ENCODE measurements at places on chromosomes 1 and 21.

DNA sequence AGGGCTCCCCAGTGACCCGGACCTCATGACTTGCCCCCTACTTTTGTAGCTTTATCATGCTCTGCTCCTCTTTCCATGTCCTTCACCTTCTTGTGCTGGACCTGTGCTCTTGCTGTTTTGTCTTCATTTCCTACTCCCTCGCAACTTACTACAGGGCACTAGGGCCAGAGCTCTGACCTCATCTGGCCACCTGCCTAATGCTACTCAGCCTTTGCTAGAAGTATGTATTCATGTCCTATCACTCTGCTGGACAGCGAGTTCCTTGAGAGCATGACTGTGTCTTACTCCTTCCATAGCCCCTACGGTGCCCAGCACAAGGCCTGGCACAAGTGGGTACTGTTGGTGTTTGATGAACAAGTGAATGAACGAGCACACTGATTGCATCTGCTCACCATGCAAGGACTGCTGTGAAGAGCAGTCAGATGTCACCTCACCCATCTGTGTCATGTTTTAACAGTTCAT lies 1.9 kb downstream of the MTFR1L start:
- DNase-seq, result no peak

DNA sequence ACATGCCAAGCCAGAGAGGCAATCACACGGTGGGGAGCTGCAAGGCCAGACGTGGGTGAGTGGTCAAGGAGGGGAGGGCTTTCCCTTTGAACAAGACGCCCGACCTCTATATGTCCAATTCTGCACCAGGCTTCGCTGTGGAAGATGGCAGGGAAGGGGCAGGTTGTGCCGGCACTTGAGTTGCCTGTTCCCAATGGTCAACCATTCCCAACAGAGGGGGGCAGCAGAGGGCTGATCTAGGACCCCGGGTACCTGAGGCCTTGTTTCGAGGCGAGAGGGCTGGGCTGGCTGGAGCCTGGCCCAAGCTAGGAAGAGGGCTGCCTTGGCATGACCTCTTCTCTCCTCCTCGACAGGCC lies 64.9 kb downstream of the TMEM53 start:
- peak; percentile 86 for DNase-seq

DNA sequence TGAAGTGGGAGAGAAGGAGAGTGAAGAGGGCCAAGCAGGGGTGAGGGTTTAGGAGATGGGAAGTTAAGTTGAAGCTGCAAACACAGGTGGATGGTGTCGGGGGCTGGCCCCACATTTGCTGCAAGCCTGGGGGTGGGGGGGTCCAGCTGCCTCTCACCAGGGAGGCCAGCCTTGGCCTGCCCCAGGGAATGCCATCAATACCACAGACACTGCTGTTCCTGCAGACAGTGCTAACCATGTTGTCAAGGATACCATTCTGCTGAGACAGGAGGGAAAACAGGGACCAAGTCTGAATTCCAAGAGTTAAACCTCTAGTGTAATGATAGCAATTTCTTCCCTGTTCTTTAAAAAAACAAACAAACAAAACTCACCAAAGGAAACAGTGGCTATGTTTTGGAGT lies 8.0 kb downstream of the MECR start:
- no peak for DNase-seq

GRCh38 chr1:89200663-89201062 lies 1.9 kb upstream of the GBP4 start:
- DNase-seq, result no peak

- no peak for DNase-seq
Observed at GRCh38 chr1:110786802-110787327, 86.1 kb upstream of the CD53 start.

GRCh38 chr1:161473348-161473747 lies 31.9 kb upstream of the FCGR2A start:
- no peak for DNase-seq

GRCh38 chr1:39409055-39409816 lies 82.2 kb upstream of the BMP8A start:
- peak; percentile 61 for DNase-seq

GRCh38 chr1:67700692-67701410 lies 15.8 kb downstream of the GADD45A start:
- peak; percentile 89 for DNase-seq

- no peak for DNase-seq
Observed at GRCh38 chr1:9990944-9991343, 6.1 kb upstream of the RBP7 start.

- DNase-seq, result no peak
Observed at GRCh38 chr1:66685265-66685664, 67.0 kb upstream of the DYNLT5 start.

- DNase-seq, result no peak
Observed at GRCh38 chr1:214957330-214958137, 125.0 kb upstream of the KCNK2 start.

GRCh38 chr1:62836856-62837540 lies 53.1 kb downstream of the ATG4C start:
- DNase-seq, result no peak

- no peak for DNase-seq
Observed at GRCh38 chr1:53575955-53576320, 116.7 kb downstream of the DMRTB1 start.

DNA sequence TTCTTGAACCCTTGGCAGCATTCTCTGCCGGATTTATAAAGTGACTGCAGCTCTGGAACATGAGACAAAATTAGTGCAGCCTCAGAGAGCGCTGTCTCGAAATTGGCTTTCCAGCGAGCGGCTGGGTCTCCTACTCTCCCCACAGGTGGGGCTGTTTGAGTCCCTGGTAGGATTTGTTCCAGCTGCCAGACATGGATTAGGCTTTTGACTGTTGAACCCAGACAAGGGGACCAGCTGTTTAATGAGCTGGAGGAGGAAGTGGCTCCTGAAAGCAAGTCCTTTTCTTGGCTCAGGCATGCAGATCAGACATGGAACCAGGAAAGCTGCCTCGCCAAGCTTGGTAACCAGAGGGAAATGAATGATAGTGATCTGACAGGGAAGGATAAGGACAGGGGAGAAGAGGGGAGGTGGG lies 69.6 kb downstream of the UBIAD1 start:
- no peak for DNase-seq

DNA sequence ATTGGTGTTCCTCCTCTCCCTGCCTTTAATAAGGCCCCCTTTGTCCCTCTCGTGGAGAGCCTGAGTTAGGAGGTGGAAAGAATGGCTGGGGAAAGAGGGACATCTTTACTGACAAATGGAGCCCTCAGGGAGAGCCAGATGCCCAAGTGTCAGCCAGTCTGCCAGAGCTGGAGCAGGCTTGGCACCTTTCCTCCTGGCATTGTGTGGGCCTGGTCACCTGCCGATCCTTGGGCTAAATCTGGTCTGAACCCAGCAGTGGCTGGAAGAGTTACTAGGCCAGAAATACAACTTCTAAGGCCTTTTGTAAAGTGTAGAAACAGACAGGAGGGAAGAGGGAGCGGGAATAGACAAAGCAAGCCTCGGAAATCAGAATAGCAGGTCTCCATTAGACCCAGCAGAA lies 24.9 kb downstream of the VANGL1 start:
- no peak for DNase-seq

DNA sequence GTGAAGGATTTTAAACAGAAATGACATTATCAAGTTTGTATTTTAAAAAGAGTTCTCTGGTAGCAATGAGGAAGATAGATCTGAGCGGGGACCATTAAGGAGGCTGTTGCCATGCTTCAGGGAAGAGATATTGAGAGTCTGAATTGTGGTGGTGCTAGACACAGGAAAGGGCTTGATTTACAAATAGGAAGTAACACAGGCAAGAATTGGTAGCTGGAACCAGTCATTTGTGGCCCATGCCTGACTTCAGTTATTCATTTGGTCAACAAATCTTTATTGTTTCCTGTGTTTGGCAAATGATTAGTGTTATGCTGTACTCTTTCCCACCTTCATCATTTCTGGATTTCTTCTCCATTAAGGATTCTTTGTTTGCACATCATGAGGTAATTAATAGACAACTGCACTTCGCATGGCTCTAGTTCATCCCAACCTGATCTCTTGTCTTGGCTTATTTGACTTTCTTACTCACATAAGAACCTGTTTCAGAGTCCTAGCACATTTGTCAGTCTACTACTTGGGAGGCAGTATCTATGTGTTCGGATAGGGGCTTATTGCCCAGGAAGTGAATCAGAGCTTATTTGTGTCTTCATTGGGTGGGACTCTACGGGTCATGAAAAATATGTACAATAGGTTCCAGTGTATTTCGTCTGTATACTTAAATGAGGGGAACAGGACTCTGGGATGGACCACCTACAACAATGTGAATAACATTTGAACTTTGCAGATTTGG lies 32.3 kb downstream of the EEIG2 start:
- no peak for DNase-seq

- DNase-seq, result peak; percentile 77
Observed at GRCh38 chr1:202462342-202463076, 114.0 kb downstream of the PPP1R12B start.

- DNase-seq, result no peak
Observed at GRCh38 chr1:57637155-57637554, 213.3 kb upstream of the DAB1 start.

- DNase-seq, result no peak
Observed at GRCh38 chr21:38800924-38801744, 4.6 kb upstream of the ETS2 start.

DNA sequence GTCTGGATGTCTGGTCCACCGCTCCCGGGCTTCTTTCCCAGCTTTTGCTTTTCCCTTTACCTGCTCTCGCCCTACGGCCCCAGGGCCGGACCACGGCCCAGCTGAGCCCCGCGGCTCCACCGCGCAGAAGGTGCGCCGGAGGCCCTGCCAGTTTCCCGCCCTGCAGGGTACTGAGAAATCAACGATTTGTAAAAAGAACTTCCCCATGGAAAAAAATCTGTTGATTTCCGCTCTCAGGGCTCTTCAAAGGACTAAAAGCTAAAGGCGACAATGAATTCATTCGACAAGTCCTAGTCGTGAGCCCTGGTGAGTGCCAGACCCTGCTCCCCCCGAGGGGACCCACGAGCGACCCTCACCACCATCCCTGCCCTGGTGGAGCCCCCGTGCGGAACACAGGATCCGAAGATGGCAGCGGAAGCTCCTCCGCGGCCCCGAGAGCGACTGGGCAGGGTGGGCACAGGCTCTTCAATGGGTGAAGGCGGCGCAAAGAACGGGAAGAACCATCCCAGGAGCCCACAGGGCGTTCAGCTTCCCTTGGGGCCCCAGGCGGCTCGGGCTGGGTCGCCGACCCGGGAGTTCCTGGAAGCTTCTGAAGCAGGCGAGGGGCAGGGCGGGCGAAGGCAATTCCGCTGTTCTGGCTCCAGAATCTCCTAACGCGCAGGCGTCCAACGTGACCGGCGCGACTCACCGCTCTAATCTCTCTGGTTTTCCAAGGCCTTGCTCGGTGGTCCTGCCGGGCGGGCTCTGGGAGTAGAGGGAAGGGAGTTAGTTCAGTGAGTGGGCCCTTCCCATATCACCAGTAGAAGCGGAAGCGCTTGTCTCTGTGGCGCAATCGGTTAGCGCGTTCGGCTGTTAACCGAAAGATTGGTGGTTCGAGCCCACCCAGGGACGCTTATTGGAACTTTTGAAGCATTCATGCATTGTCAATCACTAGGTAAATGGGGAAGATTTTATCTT lies 6.6 kb upstream of the RNU1-2 start:
- no peak for DNase-seq

DNA sequence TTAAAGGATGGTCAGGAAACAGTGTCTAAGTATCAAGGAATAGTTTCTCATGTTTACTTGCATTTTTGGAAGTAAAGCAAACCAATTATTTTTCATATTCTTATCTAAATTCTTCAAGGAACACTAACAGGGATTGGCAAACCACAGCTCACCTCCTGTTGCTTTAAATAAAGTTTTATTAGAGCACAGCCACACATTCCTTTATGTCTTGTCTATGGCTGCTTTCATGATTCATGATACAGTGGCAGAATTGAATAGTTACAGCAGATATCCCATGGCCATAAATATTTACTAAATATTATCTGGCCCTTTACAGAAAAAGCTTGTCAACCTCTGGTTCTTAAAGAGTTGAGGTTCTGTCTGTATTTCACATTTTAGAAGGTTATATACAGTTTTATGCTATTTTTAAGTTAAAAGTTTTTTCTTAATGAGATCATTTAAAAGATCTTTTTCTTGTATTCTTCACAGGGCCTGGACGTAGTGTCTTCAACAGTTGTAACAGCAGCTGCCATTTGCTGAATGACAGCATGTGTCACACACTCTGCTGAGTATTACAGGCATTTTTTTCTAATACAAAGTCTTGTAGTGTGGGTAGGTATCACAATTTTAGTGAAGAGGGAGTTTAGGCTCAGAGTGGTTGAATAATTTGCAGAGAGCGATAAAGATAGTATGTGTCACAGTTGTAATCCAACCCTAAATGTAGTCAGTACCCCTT lies 2.6 kb downstream of the ZNF691 start:
- DNase-seq, result no peak

GRCh38 chr1:101330427-101331130 lies 93.8 kb downstream of the S1PR1 start:
- DNase-seq, result no peak

DNA sequence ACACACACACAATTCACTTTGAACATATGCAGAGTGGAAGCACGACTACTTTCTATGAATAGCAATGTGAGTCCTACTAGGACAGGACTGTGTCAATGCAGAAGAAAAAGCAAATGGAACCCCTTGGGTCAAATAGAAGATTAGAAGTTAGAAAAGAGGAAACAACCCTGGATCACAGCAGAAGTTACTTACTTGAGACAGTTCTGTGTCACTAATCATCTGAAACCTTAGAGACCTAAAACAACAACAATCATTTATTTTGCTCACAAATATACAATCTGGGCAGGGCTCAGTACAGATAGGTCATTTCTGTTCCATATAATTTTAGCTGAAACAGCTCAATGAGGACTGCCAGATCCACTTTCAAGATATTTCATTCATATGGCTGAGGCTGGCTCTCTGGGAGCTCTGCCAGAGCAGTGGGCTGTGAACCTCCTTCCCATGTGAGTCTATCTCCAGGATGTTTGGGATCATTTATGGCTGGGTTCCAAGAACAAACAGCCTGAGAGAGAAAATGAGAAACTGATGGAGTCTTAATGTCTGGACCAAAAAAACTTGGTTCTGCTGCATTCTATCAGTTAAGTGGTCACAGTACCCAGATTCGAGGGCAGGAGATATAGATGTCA lies 42.5 kb upstream of the IL10 start:
- no peak for DNase-seq

- no peak for DNase-seq
Observed at GRCh38 chr1:117860896-117861610, 68.4 kb downstream of the GDAP2 start.

DNA sequence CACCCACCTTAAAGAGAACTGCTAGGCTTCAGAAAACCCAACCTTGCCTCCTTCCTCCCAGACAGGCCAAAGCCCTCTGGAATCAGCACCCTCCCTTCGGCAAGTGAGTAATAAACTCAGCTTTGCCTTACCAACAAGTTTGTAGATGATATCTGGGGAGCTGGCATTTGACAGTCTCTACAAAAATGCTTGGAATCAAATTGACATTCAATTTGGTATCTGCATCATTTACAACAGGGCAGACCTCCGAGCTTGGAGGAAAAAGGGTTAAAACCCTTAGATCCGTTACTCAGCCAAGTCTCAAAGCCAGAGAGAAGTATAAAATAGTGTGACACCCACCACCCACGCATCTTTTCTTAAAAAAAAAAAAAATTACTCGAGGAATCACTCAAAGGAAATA lies 149.3 kb upstream of the EDN2 start:
- no peak for DNase-seq
